Suppressor macrophage (primary cell): ENCODE measurements at places on chromosomes 1 and 21.

DNA sequence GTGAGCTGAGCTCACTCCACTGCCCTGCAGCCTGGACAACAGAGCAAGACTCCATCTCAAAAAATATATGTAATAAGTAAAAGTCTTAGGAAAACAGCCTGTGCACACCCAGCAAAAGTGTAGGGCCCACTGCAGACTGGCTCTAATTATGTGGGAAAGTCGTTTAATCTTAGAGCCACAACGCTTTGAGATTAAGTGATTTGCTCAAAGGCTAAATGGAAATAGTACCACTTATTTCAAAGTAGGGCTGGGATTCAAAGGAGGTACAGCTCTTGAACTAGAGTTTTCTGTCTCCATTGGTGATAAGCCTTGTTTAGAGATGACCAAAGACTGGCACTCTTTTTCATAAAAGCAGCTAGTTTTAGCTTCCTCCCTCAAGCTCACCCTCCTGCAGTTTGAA, 2.2 kb downstream of the TACSTD2 start:
- DNase-seq: no peak

GRCh38 chr1:114289824-114290223, 136.2 kb upstream of the SYT6 start:
- no peak for DNase-seq

GRCh38 chr1:200437556-200438203, 27.8 kb upstream of the ZNF281 start:
- DNase-seq: no peak

DNA sequence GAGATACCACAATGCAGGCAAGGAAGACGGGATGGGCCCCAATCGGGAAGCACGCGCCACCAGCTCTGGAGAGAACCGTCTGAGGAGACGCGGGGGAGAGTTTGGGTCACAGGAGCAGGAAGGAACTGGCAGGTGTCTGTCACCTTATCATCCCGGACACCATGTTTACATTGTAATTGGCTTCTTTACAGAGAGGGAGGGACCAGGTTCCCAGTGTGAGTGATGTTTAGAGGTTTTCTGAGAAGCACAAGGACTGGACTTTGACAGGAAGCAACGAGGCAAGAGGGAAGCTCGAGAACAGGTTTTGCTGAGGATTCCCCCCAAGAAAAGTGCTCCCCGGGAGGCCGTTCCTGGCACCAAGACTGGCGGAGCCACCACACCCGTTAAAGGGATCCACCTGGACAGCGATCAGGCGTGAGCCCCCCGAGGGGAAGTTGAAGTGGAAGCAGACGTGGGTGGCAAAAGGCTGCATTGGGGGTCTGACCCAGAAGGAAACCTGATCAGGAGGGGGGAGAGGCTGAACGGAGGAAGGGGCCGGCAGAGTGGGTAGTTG, 957 bp downstream of the EPS15 start:
- peak; percentile 59 for DNase-seq

DNA sequence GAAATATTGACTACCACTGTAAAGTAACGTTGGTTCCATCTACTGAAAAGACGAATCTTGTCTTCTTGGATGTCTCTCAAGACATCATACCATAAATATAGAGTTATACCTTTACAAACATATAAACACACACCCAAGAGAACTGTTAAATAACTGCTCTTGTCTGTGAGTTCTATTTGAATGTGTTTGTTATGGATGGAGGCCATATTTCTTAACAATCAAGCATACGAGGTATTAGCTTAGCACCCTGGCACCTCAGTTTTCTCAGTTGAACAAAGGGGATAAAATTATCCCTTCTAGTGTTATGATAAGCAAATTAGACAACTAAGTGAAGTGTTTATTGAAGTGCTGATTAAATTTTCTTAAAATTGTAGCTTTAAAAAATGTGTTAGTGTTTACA, 336.6 kb upstream of the ZRANB2 start:
- DNase-seq: no peak

- no peak for DNase-seq
These were observed 54.3 kb upstream of the HSD17B7 start for GRCh38 chr1:162736184-162736583.

- DNase-seq: peak; percentile 84
These were observed 5.8 kb upstream of the IKBKE start for GRCh38 chr1:206464456-206464964.

DNA sequence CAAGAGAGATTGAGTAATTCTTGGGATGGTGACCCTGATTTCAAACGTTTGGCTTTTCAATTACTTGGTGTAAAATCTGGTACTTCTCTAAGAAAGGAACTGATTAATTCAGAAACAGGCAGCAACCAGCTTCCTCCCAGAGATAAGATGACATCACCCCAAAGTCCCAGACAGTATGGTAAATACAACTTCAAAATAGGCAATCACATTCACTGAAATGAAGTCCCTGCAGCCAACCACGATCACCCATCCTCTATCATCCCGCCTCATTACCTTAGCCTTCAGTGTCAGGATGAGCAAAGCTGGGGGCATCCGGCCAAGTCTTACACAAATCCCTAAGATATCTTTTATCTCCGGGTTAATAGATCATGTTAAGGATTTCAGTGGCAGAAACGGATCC, 26.4 kb upstream of the RUNX1 start:
- DNase-seq: peak; percentile 44

DNA sequence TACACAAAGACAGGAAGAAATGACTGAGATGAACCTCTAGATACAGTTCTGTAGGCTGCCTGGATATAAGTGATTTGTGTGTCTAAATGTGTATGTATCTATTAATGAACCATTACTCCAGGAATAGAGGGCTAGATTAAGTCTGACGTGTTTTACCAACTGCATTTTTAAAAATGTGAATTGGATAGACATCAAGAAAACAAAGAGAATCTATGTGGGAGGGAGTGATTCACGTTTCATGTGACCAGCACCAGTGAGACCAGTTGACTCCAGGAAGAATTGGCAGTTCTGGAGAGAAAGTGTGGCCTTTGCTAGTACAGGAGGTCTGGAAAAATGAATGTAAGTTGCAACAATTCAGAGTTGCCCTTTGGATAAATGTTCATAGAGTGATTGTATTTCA, 53.4 kb upstream of the RGS21 start:
- peak; percentile 26 for DNase-seq

DNA sequence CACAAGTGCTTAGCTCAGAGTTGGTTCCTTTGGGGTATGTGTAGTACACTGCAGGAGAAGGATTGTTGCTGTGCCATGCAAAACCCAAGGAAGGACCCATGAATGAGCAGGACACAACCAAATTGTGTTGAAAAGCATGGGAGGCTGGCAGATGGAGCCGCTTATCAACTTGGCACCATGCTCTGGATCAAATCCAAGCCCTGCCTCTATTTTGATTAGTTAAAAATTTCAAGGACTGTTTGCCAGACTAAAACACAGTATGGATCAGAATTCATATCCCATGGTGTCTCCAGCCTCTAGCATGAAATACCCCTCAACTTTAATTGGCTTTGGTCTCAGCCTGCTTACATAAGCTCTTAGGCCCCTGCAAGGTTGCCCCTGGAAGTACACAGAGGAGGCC, 27.8 kb downstream of the CCDC185 start:
- DNase-seq: no peak

DNA sequence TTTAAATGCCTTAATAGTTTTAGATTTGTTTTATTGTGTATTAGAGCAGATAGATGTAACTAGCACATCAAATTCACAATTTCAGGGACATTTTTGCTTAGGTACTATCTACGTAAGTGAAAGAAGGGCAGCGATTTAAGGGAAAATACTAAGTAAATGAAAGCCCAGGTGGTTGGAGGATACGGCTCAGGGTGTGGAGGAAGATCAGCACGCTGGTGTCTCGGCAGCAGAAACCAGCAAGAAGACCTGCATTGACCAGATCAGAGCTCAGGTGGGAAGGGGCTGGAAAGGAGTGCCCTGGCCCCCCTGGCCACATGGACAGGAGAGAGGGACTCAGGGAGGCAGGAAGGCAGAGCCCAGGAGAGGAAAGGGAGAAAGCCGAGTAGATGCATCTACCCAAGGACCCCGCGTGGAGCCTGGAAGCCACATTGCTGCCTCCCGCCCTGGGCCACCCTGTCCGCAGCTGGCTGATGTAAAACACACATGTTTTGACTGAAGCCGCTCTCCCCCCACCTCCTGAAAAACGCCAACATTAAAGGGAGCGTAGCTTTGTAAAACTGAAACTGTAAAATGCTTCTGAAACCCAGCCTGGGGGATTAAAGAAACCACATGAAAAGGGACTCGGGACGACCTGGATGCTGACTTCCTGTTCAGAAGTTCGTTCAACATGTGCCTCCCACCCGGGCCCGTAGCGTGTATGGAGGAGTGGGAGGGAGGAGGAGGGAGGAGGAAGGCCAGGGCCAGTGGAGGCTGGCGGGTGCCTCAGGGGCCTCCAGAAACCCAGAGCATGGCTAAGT, 72.6 kb upstream of the TARDBP start:
- peak; percentile 23 for DNase-seq

GRCh38 chr1:46411010-46411405, 16.9 kb downstream of the FAAH start:
- no peak for DNase-seq

GRCh38 chr21:41801321-41802197, 34.7 kb upstream of the RIPK4 start:
- DNase-seq: peak; percentile 47

DNA sequence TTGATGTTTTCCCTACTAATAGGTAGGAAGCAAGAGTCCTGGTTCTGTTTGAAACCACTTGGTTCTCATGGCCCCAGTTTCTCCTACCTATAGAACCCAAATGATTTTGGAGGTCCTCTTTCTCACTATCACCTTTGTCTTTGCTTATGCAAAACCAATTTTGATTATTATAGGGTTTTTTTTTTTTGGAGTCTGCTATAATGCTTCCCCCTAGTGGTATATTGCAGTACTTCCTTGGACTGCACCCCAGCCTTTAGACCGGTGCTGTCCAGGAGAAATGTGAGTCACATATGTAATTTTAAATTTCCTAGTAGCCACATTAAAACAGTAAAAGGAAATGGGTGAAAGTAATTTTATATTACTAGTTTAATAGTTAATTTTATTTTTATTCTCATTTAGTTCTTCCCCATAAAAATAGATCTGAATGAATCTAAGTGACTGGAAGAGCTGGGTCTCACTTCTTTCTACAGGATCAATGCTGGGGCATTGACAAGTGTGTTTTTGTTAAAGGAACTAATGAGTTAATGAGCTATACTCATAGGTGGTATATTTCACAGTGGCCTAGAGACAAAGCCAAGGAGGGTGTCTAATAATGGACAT, 10.6 kb downstream of the FCMR start:
- peak; percentile 55 for DNase-seq

GRCh38 chr1:119647228-119647733, 785 bp downstream of the ZNF697 start:
- peak; percentile 73 for DNase-seq

- peak; percentile 49 for DNase-seq
These were observed 115.5 kb downstream of the RERE start for GRCh38 chr1:8701794-8702471.

- no peak for DNase-seq
These were observed 6.3 kb upstream of the TNNT2 start for GRCh38 chr1:201383647-201384405.

GRCh38 chr1:220249522-220249921, 22.7 kb downstream of the RAB3GAP2 start:
- no peak for DNase-seq

- DNase-seq: no peak
These were observed 870.7 kb downstream of the BRINP3 start for GRCh38 chr1:189606795-189607476.

DNA sequence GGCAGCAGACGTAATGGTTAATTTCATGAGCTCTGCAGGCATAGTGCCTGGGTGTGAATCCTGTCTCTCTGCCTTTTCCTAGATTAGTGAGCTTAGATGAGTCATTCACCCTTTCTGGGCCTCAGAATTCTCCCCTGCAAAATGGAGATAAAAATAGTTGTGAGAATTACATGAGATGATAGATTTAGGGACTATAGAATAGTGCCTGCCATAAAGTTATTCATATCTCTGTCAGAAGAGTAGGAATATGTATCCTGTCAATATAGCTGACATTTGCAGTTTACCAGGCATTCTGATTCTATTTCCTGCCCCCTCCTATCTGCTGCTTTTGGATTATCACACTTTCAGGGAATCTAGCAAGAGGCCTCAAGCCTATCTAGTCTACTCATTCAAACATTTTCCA, 112.0 kb downstream of the PDE4B start:
- no peak for DNase-seq

DNA sequence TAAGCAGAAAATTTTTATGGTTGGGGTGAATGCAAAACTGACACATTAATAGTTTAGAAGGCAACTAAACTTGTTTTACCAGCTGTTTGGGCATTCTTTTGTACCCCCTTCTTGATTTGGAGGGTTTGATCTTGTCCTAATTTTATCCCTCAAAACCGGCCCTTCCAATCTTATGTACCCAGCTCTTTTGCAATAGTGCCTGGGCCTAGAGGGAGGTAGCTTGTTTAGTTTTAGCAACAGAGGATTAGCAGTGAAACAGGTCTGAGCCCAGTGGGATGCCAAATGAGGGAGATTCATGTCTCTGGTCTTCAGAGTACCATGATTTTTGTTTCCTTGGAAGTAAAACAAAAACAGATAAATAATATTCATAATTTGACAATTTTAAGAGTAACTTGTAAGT, 45.1 kb downstream of the CRP start:
- DNase-seq: no peak
